ENCODE measurements at places on chromosomes 2 and 18. TPM values are rescaled to one million over a fixed set of nuclear protein-coding genes. Genes with fewer than 3 reads are reported as not detected.

- peak overlapping the region; percentile 92 for H3K27ac ChIP-seq
- no peak for DNase-seq
- no peak overlapping the region for H3K4me3 ChIP-seq
- no peaks in the 10 kb centered on the region for H3K36me3 ChIP-seq
- peaks cover 11% of the 10 kb centered on the region for H3K4me1 ChIP-seq
These were observed 154.0 kb upstream of the SMIM21 start for GRCh38 chr18:75581336-75582131.

- no peaks in the 10 kb centered on the region for H3K27me3 ChIP-seq
- no peaks in the 10 kb centered on the region for H3K36me3 ChIP-seq
- no peak for DNase-seq
- H3K4me3 ChIP-seq: no peak overlapping the region
These were observed 166.4 kb upstream of the PXDN start for GRCh38 chr2:1910592-1911246.

DNA sequence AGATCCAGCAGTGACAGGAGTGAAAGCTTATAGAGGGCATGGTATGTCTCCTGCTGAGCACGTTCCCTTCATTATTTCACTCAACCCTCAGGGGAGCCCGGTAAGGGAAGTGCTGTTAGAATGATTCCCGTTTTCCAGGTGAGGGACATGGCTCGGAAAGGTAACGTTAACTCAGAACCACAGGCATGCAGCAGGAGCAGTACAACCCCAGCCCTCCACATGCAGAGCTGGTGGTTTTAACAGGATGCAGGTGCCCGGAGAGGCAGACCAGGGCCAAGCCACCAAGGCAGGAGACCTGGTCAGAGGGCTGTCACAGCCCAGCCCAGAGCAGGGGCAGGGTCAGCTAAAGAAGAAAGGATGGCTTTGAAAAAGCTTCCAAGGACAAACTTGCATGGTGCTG, 268.5 kb downstream of the SH3BP4 start:
- H3K36me3 ChIP-seq: no peaks in the 10 kb centered on the region
- H3K27me3 ChIP-seq: peaks cover 20% of the 10 kb centered on the region
- no peak overlapping the region for H3K4me3 ChIP-seq
- DNase-seq: no peak
- H3K27ac ChIP-seq: no peak overlapping the region

DNA sequence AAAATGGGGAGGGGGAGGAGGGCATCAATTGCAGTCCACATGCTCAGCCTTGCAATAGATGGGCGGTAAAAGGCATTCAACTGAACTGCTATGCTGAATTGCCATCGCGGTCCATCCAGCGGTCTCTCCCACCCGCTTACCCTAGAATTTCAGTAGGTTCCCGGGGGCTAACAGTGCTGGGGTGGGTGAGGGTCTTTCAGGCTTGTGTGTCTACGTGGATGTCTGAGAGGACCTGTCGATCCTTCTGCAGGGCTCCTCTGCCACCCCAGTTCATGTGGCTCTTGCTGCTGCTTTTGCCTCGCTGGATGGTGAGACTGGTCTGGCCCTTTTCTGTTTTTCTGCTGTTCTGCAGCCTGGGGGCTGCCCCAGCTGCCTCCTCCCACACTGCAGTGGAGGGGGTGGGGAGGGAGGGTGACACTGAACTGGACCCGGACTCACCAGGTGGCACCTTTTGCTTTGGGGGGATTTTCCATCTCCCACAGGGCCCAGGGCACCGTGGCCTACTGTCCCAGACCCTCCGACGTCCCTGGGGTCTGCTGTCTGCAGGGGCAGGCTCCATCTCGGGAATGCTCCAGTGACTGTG, 14.1 kb downstream of the ACKR3 start:
- no peak for DNase-seq
- no peak overlapping the region for H3K4me3 ChIP-seq
- no peaks in the 10 kb centered on the region for H3K36me3 ChIP-seq
- no peak overlapping the region for H3K27ac ChIP-seq
- H3K27me3 ChIP-seq: peaks cover 2% of the 10 kb centered on the region

GRCh38 chr2:211812587-211812986, 726.0 kb downstream of the ERBB4 start:
- no peaks in the 10 kb centered on the region for H3K27me3 ChIP-seq
- H3K27ac ChIP-seq: no peak overlapping the region
- no peak overlapping the region for H3K4me3 ChIP-seq
- no peak for DNase-seq
- H3K36me3 ChIP-seq: no peaks in the 10 kb centered on the region

DNA sequence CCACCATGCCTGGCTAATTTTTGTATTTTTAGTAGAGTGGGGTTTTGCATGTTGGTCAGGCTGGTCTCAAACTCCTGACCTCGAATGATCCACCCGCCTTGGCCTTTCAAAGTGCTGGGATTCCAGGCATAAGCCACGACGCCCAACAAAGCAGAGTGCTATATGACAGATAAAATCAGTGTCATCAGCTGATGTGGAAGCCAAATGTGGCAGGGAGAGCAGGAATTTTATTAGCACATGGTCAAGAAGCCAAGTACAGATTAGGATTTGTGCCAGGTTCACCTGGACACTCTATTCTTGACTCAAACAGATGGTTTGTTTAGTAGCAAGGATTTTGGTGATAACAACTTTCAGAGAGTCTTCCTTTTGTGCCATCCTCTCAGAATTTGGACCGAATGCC, 62.7 kb downstream of the LCLAT1 start:
- DNase-seq: no peak
- H3K4me1 ChIP-seq: peaks cover 11% of the 10 kb centered on the region
- no peak overlapping the region for H3K4me3 ChIP-seq
- H3K36me3 ChIP-seq: no peaks in the 10 kb centered on the region
- no peak overlapping the region for H3K27ac ChIP-seq

GRCh38 chr2:165617741-165618481, 148.4 kb downstream of the CSRNP3 start:
- H3K4me1 ChIP-seq: no peaks in the 10 kb centered on the region
- no peak overlapping the region for H3K4me3 ChIP-seq
- H3K27me3 ChIP-seq: no peaks in the 10 kb centered on the region
- no peak for DNase-seq

DNA sequence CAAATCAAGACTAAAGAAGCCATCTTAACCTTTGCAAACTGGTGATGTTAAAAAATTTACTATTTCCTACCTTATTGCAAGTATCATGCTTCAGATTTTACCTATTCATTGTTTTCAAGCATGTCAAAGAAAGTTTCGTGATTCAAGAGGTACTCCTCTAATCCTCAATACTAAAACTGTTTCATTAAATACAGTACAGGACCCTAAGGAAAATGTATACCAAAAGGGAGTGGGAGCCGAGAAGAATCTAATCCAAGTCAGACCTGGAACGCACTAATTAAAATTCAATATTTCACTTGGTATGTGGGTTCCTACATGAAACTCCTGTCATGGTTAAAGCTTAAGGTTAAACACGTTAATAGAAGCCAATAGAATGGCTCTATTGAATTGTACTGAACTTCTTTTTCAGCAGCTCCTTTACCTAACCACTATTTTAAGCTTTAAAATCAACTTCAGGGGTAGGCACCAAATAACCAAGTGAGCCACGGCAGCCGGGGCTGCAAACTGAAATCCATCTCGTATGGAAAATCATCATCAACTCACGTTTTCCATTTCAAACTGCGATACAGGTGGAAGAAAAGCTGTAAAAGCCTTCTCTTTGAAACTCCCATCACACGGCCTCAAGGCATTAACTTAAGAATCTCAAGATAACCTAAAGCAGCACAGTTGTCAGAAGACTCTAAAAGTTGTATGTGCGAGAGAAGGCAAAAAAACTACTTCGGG, 188.8 kb downstream of the ZEB2 start:
- H3K4me1 ChIP-seq: no peaks in the 10 kb centered on the region
- DNase-seq: peak; percentile 18
- peak overlapping the region; percentile 87 for H3K4me3 ChIP-seq
- no peaks in the 10 kb centered on the region for H3K36me3 ChIP-seq
- H3K27ac ChIP-seq: peak overlapping the region; percentile 28

DNA sequence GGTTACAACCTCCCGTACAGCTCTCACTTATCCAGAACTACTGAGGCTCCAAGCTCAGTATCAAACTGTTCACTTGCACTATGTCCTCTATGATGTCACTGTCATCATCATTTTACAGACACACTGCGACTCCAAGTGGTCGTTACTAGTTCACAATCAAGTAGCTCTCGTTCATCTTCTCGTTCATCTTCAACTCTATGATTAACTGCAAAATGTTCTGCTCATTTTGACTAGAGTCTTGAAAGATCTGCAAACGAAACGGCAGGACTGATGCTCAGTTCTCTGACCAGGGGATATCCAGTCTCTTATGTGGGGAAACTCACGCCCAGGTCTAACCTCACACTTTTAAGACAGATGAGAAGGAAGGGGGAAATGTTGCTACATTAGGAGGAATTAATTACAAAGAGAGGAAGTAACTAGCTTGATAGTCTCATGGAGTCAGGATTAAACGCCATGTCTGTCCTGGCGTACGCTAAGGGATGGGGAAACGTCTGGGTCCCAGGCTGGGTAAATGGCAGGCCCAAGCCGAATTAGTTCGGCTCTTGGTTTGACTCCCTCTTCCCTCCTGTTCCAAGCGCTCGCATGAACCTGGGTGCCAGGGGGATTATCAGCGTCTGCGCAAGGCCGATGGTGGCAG, 794 bp upstream of the CHCHD5 start:
- H3K27ac ChIP-seq: peak overlapping the region; percentile 77
- H3K27me3 ChIP-seq: no peaks in the 10 kb centered on the region
- peaks cover 3% of the 10 kb centered on the region for H3K36me3 ChIP-seq
- peaks cover 6% of the 10 kb centered on the region for H3K4me1 ChIP-seq

- H3K4me3 ChIP-seq: no peak overlapping the region
- no peak overlapping the region for H3K27ac ChIP-seq
- H3K4me1 ChIP-seq: no peaks in the 10 kb centered on the region
- no peak for DNase-seq
These were observed 280.0 kb downstream of the GULP1 start for GRCh38 chr2:188571543-188572303.

- no peak overlapping the region for H3K4me3 ChIP-seq
- no peak for DNase-seq
- no peak overlapping the region for H3K27ac ChIP-seq
- H3K27me3 ChIP-seq: no peaks in the 10 kb centered on the region
- H3K4me1 ChIP-seq: no peaks in the 10 kb centered on the region
- H3K36me3 ChIP-seq: no peaks in the 10 kb centered on the region
These were observed 67.3 kb downstream of the TMEM18 start for GRCh38 chr2:609881-610280.

- no peak for DNase-seq
- H3K4me1 ChIP-seq: peaks cover 6% of the 10 kb centered on the region
These were observed 32.8 kb upstream of the BIN1 start for GRCh38 chr2:127139766-127140165.

- H3K27me3 ChIP-seq: no peaks in the 10 kb centered on the region
- H3K4me3 ChIP-seq: no peak overlapping the region
- DNase-seq: peak; percentile 41
- peaks cover 16% of the 10 kb centered on the region for H3K4me1 ChIP-seq
These were observed 104.5 kb downstream of the TWIST2 start for GRCh38 chr2:238952261-238952919.

The LRRC30 gene
- not detected for total RNA-seq

The TANK gene
- 41.9 TPM for total RNA-seq

The UGT1A5 gene
- not detected for total RNA-seq

The CAVIN2 gene
- total RNA-seq: 11.5 TPM

The CCL20 gene
- total RNA-seq: not detected

The PDE1A gene
- 0.90 TPM for total RNA-seq

The ALPP gene
- not detected for total RNA-seq

The APCDD1 gene
- 0.83 TPM for total RNA-seq

The ALLC gene
- not detected for total RNA-seq

The ST6GAL2 gene
- total RNA-seq: not detected

The NCKAP5 gene
- 3.9 TPM for total RNA-seq

The NPAS2 gene
- total RNA-seq: 5.6 TPM

The TWIST2 gene
- total RNA-seq: 14.7 TPM

The BOLL gene
- not detected for total RNA-seq
